Hepatocyte (in vitro differentiated cells): ENCODE measurements at places on chromosomes 7 and 10. TPM values are rescaled to one million over a fixed set of nuclear protein-coding genes. Genes with fewer than 3 reads are reported as not detected.

Gene AZGP1
- polyA plus RNA-seq = 44.3 and 73.6 TPM in 2 replicates

Gene ANKMY2
- 30.7 and 31.5 TPM in 2 replicates for polyA plus RNA-seq

Gene CHAT
- 0.88 TPM in 1 of 2 replicates, not detected in the other for polyA plus RNA-seq

Gene COBL
- polyA plus RNA-seq = 7.8 and 8.6 TPM in 2 replicates

Gene LEP
- not detected in 2 replicates for polyA plus RNA-seq

Gene GPR26
- not detected in 2 replicates for polyA plus RNA-seq

Gene NAT16
- polyA plus RNA-seq = not detected in 2 replicates

Gene BUD23
- polyA plus RNA-seq = 112 and 131 TPM in 2 replicates

Gene RHBDD2
- 177 and 178 TPM in 2 replicates for polyA plus RNA-seq

Gene LUC7L2
- polyA plus RNA-seq = 68.6 and 75.3 TPM in 2 replicates

Gene CALHM3
- not detected in 2 replicates for polyA plus RNA-seq

Gene IL2RA
- polyA plus RNA-seq = not detected in 2 replicates

Gene HDAC9
- 3.7 and 5.8 TPM in 2 replicates for polyA plus RNA-seq

Gene STK17A
- polyA plus RNA-seq = 19.0 and 21.1 TPM in 2 replicates

Gene SUN1
- polyA plus RNA-seq = 72.3 and 75.0 TPM in 2 replicates

Gene TMEM130
- 0.33 and 3.3 TPM in 2 replicates for polyA plus RNA-seq

Gene KIF20B
- polyA plus RNA-seq = 4.6 and 5.5 TPM in 2 replicates

Gene TMEM270
- 0.30 and 0.47 TPM in 2 replicates for polyA plus RNA-seq

Gene TMEM140
- 12.9 and 23.1 TPM in 2 replicates for polyA plus RNA-seq

Gene CYP2C8
- 1.5 and 2.2 TPM in 2 replicates for polyA plus RNA-seq

Gene STEAP1
- polyA plus RNA-seq = 8.5 and 15.5 TPM in 2 replicates

Gene VPS37D
- 7.5 and 9.5 TPM in 2 replicates for polyA plus RNA-seq

Gene TMEM196
- polyA plus RNA-seq = not detected in 2 replicates

Gene CAMK2B
- polyA plus RNA-seq = 1.7 TPM in 1 of 2 replicates, not detected in the other

Gene P4HA1
- 140 and 149 TPM in 2 replicates for polyA plus RNA-seq

Gene SND1
- 130 and 141 TPM in 2 replicates for polyA plus RNA-seq

Gene MYH16
- not detected in 2 replicates for polyA plus RNA-seq

Gene EEPD1
- 13.5 and 14.2 TPM in 2 replicates for polyA plus RNA-seq

Gene FAM221A
- polyA plus RNA-seq = 9.2 and 10.2 TPM in 2 replicates

Gene ECHDC3
- 8.8 and 13.2 TPM in 2 replicates for polyA plus RNA-seq

Gene TMED4
- polyA plus RNA-seq = 86.7 and 94.3 TPM in 2 replicates

Gene RBP3
- 1.1 and 1.3 TPM in 2 replicates for polyA plus RNA-seq
